Motor neuron (in vitro differentiated cells): ENCODE measurements at places on chromosomes 16 and 17.

DNA sequence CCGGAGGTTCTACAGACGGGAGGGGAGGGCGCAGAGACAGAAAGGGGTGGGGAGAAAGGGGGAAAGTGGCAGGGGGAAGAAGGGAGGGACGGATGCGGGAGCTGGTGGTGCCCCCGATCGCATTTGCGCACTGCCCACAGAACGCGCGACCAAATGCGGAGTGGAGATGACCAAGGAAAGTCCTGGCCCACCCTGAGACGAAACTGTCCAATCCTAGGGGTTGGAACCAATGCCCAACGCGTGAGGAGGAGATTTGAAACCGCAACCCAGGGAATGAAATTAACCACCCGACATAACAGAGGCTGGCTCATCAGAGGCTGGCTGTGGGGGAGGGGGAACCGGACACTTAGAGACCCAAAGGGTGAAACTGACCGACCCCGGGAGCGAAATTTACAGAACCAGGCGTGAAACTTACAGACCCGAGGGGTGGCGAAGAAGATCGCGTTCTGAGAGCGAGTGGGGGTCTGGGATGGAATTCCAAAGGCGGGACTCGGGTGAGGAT lies 1.4 kb downstream of the HES7 start:
- no peak for ATAC-seq

DNA sequence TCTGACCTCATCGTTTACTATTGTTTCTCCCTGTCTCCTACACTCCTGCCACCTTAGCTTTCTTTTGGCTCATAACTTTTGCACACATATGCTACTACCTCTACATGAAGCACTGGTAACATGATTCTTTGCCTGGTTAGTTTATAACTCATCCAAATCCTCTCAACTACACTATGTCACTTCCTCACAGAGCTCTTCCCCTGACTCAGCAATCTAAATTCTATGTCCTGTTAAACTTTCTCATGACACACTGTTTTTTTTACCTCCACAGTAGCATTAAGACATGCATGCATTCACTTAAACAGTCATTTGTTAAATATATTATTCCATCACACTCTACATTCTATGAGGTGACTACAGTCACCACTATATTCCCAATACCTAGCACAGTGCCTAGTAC lies 19.7 kb downstream of the APPBP2 start:
- ATAC-seq, result peak; percentile 70

GRCh38 chr16:26111900-26112299 lies 420.1 kb downstream of the HS3ST4 start:
- no peak for ATAC-seq

GRCh38 chr17:9343516-9343915 lies 232.1 kb downstream of the STX8 start:
- ATAC-seq, result peak; percentile 88

- ATAC-seq, result no peak
These were observed 25.4 kb downstream of the YWHAE start for GRCh38 chr17:1374431-1375177.

- no peak for ATAC-seq
These were observed 116.5 kb upstream of the GOT2 start for GRCh38 chr16:58850678-58851020.

GRCh38 chr17:60952747-60953146 lies 275.1 kb downstream of the BCAS3 start:
- ATAC-seq, result no peak

- ATAC-seq, result no peak
These were observed 7.6 kb downstream of the NOB1 start for GRCh38 chr16:69747115-69747514.

DNA sequence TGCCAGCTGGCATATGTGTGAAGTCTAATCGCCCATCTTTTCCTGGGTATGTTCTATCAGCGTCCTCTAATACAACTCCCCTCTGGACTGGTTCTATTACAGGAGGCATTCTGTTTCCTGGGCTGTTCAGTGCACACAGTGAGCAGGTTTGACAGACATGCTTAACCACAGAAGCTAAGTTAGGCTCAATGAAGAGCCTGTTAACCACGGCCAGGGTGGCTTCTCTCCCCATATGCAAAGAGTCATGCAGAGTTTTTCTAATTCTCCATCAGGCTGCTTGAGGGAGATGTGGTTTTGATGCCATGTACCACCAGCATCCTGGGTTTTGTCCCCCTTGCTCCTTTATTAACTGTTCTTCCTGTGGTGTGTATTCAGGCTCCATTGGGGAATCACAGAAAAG lies 57.2 kb upstream of the ALOX12 start:
- no peak for ATAC-seq

DNA sequence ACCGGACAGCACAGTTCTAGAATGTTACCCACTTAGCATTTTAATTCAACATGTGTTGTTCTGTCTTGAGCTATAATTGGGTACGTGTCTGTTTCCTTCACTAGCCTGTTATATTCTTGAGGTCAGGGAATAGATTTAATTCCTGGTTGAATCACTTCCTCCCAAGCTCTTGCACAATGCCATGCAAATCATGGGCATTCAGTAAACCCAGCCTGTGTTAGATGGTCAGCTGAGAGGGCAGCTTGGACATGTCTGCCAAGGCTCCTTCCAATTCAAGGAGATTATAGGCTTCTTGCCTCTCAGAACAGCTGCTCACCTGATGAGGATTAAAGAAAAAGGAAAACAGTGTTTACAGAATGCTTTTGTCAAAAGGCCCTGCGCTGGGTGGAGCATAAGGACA lies 12.6 kb downstream of the C1QTNF1 start:
- peak; percentile 89 for ATAC-seq

DNA sequence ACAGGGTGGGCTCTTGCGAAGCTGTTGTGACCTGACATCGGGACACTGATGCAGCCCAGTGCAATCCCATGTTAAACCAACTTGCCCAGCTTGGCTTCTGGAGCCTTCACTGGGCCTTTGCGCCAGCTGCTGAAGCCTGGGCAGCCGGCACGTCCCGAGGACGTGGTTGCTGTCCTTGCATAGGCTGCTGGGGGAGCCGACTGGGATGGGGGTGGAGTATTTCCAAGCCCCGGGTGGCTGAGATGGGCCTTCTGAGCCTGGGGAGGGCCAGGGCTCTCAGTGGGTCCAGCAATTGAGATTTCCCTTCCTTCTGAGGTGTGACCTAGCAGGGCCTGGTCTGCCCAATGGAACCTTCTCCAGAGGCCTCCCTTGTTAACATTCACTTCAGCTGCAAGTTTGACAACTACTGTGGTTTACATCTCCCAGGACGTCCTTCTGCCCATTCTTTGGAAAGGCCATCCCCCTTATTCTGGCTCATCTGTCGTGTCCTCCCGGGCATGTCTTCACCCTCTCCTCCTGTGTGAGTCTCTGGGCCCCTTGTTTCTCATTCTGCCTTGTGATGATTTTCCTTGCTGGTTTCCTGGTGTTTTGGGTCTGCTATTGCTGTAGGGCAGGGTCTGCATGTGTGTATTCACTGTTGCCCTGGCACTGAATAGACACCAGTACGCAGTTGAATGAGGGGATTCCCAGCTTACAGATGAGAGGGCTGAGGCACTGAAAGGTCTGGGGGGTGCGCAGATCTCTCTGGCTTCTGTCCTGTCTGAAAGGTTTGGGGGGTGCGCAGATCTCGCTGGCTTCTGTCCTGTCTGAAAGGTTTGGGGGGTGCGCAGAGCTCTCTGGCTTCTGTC lies 34.4 kb downstream of the HAPSTR1 start:
- peak; percentile 13 for ATAC-seq

DNA sequence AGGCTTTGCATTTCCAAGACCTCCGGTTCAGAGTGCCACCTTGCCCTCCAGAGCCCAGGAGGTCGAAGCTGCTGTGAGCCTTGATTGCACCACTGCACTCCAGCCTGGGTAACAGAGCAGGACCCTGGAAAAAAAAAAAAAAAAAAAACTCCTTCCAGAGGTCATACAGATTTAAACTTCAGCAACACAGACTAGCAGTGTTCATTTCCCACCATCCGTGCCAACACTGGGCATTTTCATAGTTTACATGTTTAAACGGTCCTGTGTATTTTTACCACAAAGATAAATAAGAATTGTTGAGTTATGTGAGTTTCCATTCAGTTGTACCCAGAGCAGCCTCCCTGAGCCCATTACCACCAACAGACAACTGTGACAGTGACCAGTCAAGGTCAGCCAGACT lies 50.4 kb downstream of the ZDHHC7 start:
- no peak for ATAC-seq

- ATAC-seq, result no peak
These were observed 2.2 kb downstream of the ZNF276 start for GRCh38 chr16:89723279-89724250.

DNA sequence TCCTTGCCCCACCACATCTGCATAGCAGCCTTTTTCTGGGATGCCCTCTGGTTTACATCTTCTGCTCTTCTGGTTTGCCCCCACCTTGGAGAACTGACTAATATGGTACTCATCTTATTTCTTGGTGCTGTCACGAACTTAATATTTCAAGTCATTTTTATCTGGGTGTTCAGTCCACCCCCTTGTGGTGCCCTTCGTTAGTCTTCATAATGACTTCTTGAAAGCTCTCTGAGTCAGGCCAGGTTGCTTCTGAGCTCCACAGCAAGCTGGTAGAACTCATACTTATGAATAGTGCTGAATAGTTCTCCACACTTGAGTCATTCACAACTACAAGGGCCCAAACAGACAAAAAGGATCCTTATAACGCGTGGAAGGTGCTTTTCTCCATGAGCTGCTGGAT lies 35.8 kb upstream of the TEKT3 start:
- peak; percentile 40 for ATAC-seq

GRCh38 chr16:2194852-2195321 lies 1.5 kb downstream of the CASKIN1 start:
- ATAC-seq, result peak; percentile 62

- ATAC-seq, result no peak
These were observed 617 bp downstream of the ARMC7 start for GRCh38 chr17:75110234-75110937.

DNA sequence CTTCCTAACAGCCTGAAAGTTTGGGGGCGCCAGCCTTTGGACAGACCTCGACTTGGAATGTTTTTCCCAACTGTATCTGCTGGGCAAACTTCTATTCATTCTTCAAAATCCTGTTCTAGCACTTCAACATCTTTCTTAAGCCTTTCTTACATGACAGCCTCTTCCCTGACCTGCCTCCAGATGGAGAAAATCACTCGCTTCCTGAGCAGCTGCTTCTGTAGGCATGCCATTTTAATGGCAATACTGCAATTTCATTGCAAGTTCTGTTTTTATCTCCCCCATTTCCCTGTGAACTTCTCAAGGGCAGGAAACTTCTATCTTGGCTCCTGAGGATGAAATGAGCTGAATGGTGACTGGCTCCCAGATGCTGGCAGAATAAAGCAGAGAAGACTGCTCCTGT lies 128.8 kb upstream of the ASIC2 start:
- no peak for ATAC-seq

GRCh38 chr17:48639982-48640857 lies 14.1 kb upstream of the HOXB9 start:
- no peak for ATAC-seq

- ATAC-seq, result peak; percentile 12
These were observed 123.1 kb downstream of the CA10 start for GRCh38 chr17:52035336-52035915.

DNA sequence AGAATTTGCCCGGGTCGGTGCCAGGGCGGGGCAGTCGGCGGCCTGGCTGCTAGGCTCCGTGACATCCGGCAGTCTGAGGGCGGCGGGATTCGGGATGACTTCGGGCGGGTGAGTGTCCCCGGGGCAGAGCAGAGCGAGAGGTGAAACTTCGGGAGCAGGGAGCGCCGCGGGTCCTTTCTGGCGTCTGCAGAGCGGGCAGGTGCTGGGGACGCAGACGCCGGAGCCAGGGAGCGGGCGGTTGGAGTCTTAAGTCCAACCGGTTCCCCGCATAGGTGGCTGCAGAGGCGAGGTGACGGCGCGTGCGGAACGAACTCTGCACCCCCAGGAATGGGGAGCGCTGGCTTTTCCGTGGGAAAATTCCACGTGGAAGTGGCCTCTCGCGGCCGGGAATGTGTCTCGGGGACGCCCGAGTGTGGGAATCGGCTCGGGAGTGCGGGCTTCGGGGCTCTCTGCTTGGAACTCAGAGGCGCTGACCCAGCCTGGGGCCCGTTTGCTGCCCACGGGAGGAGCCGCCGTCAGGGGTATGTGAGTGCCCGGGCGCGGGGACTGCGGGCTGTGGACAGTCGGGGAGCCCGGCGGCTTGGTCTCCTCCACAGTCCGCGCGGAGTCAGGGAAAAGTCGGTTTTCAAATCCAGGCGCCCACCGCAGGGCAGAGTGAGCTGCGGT lies at the start of gene B4GALNT2:
B4GALNT2 (plus strand) TSS at position 71 of the 666 bp plus-strand sequence; CDS start at position 95, 24 bp downstream.
- peak; percentile 47 for ATAC-seq

GRCh38 chr17:43176119-43176570 lies 5.1 kb downstream of the NBR1 start:
- no peak for ATAC-seq

DNA sequence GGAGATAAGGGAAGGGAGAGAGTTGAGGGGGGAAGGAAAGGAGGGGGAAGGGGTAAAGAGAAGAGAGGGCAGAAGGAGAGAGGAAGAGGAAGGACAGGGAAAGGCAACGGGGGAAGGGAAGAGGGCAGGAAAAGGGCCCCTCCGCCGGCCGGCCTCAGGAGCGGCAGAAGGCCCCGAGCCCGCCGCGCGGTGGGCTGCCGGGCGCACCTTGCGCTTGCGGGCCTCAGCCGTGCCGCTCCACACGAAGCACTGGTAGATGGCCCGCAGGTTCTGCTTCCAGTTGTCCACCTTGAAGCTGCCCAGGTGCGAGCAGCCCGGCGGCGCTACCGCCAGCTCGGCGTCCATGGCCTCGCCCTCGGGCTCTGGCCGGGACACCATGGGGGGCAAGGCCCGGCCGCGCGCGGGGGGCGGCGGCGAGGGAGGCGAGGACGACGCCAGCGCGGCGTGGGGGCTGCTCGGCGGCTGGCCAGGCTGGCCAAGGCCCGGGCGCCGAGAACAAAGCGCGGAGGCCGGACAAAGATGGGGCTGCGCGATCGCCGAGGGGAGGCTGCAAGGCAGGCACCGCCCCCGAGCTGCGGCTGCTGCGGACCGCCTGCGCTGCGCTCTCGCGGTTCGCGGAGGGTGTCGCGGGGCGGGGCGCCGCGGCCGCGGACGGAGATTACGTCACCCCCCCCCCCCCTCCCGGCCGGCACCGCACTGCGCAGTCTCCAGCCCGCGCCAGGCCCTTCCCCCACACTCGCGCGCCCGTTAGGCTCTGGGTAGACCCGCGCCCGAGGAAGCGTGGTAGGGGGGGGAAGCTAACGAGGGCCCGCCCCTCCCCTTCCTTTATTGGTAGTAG lies at the start of gene USP22:
USP22 (minus strand) TSS at position 554 of the 838 bp plus-strand sequence; CDS start at position 378, 176 bp downstream.
- ATAC-seq, result peak; percentile 55

DNA sequence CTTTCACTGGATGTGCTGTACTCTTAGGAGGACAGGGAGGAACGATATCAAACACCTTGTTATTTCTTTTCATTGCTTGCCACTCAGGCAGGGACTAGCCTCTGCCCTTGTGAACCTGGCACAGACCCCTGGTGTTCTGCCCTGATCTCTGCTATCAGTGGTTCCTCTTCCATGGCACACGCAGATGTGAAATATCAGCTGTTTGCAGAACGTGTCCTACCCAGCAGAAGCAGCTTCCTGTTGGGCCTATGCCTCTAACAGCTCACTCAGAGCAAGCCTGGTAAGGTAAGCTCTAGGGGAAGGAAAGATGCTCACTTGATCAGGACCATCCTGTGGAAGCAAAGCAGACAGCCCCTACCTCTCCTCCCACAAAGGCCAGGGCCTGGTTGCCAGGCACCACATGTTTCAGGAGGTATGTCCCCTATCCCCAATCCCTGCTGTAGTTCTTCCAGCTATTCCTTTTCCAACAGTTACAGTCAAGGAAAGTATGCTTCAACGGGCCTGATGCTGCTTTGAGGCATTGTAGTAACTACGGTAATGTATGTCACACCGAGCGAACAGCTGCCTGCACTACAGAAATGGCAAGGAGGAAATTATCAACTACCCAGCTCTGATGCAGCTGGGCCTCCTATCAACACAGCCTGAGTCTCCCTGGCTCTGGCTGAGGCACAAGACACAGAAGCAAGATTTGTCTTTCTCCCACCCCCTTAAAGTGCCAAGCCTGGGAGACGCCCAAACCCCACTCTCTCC lies 41.3 kb upstream of the GFOD2 start:
- no peak for ATAC-seq

GRCh38 chr17:9074131-9074530 lies 52.8 kb downstream of the NTN1 start:
- no peak for ATAC-seq
